ENCODE measurements at places on chromosomes 2 and 18. TPM values are rescaled to one million over a fixed set of nuclear protein-coding genes. Genes with fewer than 3 reads are reported as not detected.

GRCh38 chr2:128736689-128737545 lies 418.2 kb upstream of the HS6ST1 start:
- DNase-seq = peak; percentile 26

DNA sequence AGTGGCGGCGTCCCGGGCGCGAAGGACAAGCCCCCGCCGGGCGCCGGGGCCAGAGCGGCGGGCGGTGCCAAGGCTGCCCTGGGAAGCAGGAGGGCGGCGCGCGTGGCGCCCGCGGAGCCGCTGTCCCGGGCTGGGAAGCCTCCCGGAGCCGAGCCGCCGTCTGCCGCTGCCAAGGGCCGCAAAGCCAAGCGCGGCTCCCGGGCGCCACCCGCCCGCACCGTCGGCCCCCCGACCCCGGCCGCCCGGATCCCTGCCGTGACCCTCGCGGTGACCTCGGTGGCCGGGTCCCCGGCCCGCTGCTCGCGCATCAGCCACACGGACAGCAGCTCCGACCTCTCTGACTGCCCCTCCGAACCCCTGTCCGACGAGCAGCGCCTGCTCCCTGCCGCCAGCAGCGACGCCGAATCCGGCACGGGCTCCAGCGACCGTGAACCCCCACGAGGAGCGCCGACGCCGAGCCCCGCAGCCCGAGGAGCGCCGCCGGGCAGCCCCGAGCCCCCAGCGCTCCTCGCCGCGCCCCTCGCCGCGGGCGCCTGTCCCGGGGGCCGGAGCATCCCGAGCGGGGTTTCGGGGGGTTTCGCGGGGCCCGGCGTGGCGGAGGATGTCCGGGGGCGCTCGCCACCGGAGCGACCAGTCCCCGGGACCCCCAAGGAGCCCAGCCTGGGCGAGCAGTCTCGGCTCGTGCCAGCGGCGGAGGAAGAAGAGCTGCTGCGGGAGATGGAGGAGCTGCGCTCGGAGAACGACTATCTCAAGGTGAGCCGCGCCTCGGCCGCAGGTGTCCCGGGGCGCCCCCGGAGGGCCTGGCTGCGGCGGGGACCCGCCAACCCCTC lies 820 bp downstream of the MTCL1 start:
- DNase-seq = peak; percentile 31

Gene GRHL1
- 3.2 TPM for total RNA-seq

GRCh38 chr2:236254001-236254400 lies 10.2 kb downstream of the ASB18 start:
- DNase-seq = no peak

- DNase-seq = no peak
These were observed 14.8 kb downstream of the TIMM21 start for GRCh38 chr18:74163019-74163660.

GRCh38 chr2:233796254-233796653 lies 18.1 kb downstream of the MROH2A start:
- DNase-seq = no peak

GRCh38 chr2:65267008-65267407 lies 39.4 kb downstream of the ACTR2 start:
- DNase-seq = no peak

Gene CFAP65
- total RNA-seq = not detected

- no peak for DNase-seq
These were observed 305.6 kb upstream of the ZEB2 start for GRCh38 chr2:144825331-144826020.

DNA sequence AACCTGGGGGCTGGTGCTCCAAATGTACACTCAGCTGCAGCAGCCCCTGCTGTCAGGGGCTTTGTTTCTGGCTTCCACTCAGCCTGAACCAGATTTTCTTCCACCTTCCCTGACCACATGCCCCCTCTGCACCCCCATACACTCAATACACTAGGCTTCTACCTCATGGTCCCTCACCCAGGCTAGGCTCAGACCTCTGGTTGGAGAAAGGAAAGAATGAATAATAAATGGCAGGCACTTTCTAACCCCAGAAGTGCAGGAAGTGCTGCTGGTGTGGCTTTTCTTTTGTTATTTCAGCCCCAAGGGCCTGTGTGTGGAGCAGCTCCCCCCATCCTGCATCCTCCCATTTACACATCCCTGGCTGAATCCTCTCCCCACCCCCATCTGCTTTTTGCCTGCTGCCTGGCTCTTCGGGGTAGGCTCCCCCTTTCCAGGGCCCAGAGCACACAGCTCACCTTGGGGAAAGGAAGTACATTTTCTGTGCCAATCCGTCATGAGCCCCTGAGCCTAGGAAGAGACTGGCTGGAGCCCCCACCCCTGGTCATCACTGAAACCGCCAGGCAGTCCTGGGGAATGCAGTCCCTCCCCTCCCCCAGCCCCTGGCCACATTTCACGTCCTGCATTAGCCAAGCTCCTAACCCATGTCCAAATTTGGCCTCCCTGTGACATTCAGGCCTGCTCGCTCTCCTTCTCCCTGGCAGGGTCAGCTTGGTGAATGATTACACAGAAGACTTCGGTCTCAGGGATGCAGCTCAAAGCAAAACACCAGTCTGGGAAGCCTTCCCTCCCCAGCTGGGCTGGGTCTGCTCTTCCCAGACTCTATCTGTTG lies 2.6 kb downstream of the DYSF start:
- peak; percentile 67 for DNase-seq
